AG20443 (cell line): ENCODE measurements at places on chromosomes 1 and 21.
A peak's percentile ranks its signal among the peaks of the same experiment; 100 is the strongest.

- DNase-seq = no peak
Observed at GRCh38 chr1:114468047-114468446, 43.0 kb downstream of the TRIM33 start.

- no peak for DNase-seq
Observed at GRCh38 chr1:192678099-192678498, 42.2 kb downstream of the RGS13 start.

- no peak for DNase-seq
Observed at GRCh38 chr1:204600968-204601367, 84.6 kb downstream of the LRRN2 start.

DNA sequence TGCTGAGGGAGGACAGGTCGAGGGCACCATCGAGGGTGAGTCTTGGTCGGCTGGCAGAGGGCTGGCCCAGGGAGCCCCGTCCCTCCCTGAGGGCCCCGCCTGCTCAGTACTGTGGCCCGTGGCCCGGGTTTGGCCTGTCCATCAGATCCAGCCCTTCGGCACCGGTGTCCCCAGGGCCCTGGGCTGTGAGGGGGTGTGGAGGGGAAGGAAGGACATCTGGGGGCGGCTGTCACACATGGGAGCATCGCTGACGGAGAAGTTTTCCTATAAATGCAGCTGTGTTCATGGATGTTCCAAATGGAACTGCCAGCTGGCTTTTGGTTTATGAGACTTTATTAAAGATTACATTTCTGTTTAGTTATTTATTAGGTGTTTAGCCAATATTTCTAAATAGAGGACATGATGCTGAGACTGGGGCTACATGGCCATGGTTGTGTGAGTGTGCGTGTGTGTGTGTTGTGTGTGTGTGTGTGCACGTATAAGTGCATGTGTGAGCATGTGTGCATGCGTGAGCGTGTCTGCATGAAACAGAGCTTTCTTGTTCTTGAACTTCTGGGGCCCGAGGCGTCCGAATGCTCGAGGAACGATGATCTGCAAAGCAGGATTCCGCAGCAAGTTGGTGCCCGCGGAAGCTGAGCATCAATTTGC is 54.3 kb downstream of the SLX9 start:
- no peak for DNase-seq

GRCh38 chr1:234665975-234666605 is 56.1 kb upstream of the IRF2BP2 start:
- DNase-seq = no peak

GRCh38 chr21:25512095-25513081 is 94.9 kb downstream of the MRPL39 start:
- DNase-seq = no peak

DNA sequence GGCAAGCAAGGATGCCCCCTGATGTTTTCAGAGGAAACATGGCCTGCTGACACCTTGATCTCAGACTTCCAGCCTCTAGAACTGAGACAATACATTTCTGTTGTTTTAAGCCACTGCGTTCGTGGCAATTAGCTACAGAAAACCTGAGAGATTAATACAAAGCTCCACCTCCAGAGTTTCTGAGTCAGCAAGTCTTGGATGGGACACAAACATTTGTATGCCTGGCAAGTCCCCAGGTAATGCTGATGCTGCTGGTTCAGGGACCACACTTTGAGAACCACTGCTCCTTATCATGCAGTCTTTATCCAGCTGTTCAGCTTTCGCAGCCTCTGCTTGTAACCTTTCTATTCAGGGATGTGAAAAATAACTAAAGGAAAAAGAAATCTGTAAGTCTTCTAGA is 565.7 kb upstream of the PLXNA2 start:
- DNase-seq = no peak

GRCh38 chr1:199794105-199794863 is 233.2 kb upstream of the NR5A2 start:
- DNase-seq = no peak

DNA sequence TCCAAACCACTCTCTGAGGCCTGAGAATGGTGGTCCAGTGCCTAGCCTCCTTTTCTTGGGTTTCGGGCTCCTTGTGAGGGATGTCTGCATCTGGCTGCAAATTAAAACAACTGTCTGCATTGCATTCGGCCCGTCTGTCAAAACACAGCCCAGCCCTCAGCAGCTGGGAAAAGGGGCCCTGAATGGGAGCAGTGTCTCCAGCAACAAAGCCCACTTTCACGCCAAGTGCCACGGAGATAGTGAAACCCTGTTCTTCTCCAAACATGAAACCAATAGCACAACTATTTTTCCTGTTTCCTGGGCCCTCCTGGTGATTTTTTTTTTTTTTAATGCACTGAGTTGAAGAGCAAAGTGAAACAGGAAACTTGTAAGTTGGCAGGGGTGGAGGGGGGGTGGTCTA is 138.4 kb downstream of the PLXNA2 start:
- DNase-seq = no peak

DNA sequence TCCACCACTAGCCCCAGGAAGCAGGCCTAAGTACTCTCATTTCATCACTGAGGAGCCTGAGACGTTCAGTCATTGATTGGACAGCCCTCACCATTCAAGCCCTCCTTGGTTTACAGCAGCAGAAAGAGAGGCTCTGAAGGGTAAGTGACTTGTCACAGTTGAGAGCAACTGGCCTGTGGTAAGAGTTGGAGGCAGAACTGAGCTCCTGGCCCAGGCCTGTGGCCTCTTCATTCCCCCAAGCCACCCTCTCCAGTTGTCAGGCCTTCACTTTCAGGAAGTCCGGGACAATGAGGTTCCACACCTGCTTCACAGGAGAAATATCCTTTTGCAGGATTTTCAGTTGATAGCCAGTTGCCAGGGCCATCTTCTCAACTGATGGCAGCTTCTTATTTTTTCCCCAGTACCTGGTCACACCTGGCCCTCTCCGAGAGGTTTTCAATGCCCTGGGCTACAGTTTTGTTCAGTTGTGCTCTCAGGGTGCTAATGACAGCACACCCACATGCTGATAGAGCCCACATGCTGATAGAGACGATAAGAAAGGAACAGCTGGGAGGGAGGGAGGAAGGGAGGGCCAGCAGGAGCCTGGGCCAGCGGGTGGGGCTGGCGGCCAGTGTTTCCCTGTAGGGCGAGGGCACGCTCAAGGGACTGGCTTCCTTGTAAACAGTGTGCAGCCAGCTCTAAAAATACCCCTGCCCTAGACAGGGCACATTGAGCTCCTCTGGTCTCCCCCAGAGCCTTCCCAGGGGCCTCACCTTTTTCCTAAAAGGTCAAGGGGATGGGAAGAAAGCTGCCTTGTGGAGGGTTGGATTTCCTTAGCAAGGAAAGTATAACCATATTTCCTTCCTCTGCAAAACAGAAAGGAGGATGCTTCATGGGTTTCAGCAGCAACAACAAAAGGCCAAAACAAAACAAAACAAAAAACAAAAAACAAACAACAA is 112.7 kb upstream of the JUN start:
- DNase-seq = peak; percentile 48

GRCh38 chr1:24993871-24994580 is 64.0 kb upstream of the RUNX3 start:
- DNase-seq = no peak

DNA sequence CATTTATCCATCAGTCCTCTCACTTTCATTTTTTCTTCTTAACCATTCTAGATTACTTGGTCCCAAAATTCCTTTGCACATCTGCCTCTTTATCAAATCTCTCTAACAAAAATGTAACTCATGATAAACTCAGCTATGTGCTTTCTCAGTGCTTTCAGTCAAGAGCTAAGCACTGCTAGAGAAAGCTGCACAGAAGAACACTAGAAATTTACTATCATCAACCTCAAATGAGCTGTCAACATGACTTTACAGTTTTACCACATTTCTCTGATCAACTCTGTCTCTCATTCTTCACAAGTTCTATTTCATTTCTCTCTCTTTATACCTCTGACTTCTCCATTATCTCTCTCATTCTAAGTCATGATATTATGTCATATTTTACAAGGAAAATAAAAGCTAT is 54.2 kb upstream of the PRKACB start:
- no peak for DNase-seq

DNA sequence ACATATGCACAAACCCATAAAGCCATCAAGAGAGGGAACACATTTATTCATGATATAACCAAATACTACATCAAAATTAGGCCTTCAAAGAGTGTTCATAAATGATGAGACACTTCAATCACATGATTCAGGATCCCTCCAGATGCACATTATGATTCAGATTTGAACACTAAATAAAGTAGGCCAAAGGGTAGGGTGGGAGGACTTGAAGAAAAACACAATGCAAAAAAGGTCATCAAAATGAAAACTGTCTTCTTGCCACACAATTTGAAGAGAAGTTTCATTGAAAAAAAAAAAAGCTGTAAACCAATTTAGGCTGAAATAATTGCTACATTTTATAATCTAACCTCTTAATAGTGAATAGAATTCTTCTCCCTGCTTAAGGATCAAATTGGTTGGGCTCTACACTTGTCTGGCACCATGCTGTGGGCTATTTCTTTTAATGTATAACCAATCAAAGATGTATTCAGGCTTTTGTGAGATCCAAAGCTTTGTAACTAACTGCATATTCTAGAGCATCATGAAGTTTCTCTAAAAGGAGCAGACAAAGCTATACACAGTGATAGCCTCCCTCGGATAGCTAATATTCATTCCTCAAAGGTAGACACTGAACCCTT is 58.1 kb downstream of the ZSWIM5 start:
- DNase-seq = no peak

- peak; percentile 61 for DNase-seq
Observed at GRCh38 chr1:111139324-111139955, 453 bp downstream of the DRAM2 start.

- peak; percentile 91 for DNase-seq
Observed at GRCh38 chr1:24932284-24932683, 2.2 kb upstream of the RUNX3 start.

DNA sequence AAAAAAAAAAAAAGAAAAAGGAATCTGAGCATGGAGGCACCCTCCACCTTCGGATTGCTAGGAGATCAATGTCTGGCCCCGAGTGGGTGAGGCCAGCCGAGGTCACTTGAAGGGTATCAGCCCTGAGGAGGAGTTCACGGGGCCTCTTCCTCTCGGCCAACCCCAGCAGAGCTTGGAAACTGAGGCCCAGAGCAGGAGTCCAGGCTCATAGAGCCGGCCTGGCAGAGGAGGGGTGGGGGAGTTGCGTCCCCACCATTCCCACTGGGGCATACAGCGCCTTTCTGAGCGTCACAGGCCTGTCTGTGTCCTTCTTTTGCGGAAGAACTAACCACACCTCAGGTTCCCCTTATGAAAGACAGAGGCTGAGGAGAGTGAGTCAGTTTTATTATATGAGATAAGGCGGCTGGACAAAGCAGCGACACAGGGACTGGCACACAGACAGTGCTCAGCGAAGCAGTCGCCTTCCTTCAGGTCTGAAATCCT is 17.1 kb upstream of the EPHA2 start:
- no peak for DNase-seq

DNA sequence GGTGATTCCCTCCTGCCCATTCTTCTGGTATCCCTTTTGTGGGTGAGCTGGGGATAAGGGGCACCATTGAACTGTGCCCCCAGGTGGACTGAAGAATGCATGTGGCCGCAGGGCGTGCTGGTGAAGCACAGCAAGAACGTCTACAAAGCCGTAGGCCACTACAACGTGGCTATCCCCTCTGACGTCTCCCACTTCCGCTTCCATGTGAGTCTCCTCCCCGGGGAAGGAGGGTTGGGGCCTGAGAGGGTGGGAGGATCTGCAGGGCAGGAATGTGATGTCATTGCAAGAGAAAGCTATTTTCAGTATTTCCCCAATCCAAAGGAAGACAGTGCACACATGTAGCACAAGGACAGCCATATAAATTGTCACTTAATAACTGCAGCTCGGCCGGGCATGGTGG is 7.5 kb upstream of the KPNA6 start:
- no peak for DNase-seq

DNA sequence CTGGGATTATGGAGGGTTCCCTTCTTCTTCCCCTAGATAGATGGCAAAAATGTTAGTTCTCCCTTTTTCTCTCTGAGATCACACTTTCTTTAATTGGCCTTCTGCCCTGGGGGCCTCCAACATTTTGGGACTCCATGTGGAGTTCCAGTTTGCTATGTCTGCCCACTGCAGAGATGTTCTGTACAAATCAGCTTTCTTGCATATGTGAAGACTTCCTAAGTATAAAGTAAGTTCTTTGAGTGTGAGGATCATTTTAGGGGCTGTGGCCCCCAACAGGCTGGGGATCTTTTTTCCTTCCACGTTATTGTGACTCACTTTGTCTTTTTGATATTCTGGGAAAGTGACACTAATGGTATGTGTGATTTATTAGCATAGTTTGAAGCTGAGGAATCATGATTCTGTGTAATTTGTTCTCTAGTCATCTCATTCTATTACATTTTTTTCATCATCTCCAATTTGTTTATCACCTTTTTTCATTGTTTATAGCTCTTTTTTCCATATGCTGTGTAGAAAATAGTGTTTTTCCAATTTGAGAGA is 48.2 kb downstream of the HHAT start:
- no peak for DNase-seq

GRCh38 chr1:165501970-165502348 is 41.8 kb upstream of the LRRC52 start:
- no peak for DNase-seq

DNA sequence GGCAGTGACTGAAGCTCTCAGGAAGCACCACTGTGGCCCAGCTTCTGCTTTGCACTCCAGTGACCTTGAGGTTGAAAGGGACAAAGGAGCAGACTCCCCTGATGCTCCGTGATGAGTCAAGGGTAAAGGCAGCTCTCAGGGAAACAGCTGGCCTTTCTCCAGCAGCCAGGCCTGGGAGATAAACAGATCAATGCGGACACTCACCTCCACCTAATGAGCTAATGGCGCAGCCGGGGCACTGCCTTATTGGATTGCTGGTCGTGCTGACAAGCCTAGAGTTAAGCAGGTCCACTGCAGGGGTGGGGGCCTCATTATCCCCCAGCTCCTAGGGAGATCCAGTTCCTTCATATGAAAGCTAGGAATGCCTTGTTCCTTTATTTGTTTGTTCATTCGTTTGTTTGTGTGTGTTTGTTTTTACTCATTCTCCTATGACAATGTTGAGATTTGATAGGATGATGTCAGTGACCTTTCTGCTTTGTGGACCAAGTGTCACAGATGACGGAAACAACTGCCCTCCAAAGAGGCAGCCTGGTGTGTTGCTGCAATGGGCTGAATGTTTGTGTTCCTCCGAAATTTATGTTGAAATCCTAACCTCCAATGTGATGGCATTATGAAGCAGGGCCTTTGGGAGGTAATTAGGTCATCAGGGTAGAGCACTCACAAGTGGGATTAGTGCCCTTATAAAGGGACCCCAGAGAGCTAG is 141.4 kb upstream of the BEND5 start:
- DNase-seq = no peak

GRCh38 chr1:162065016-162065415 is 4.5 kb upstream of the NOS1AP start:
- DNase-seq = no peak

DNA sequence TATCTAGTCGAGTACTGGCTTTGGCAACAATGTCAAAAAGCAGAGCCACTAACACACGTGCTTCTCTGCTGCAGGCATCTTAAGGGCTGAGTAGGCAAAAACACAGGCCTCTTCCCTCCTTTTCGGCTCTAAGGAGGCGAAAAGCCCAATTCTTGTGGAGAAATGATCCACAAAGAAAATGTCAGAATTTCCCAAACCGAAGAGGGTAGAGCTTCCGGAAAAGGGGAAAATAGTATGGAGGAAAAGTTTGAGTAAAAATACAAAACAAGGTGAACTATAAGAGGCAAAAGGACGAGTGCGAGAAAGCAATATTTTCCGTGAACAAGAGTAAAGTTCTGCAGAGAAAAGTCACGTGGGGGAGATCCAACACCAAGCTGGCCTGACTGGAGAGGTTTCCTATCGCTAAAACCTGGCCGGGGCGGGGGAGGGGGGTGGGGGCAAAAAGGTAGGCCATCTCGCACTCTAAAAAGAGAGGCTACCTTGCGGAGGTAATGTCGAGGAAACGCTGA is 551 bp downstream of the ZRANB2 start:
- DNase-seq = peak; percentile 30
